Stimulated activated CD8-positive, alpha-beta memory T cell treated with anti-CD3 and anti-CD28 coated beads, Interleukin-4, amount 100 ng/mL, for 4 hours (primary cell): ENCODE measurements at places on chromosomes 4 and X.

GRCh38 chrX:85611926-85612325 lies 232.5 kb upstream of the POF1B start:
- no peak for DNase-seq

GRCh38 chr4:24032371-24032989 lies 142.6 kb upstream of the PPARGC1A start:
- no peak for DNase-seq

- no peak for DNase-seq
Measured at GRCh38 chr4:56220261-56220660, 167.0 kb downstream of the AASDH start.

- DNase-seq, result no peak
Measured at GRCh38 chr4:109389369-109390114, 44.1 kb upstream of the SEC24B start.

- no peak for DNase-seq
Measured at GRCh38 chr4:187467224-187467623, 528.3 kb upstream of the ZFP42 start.

DNA sequence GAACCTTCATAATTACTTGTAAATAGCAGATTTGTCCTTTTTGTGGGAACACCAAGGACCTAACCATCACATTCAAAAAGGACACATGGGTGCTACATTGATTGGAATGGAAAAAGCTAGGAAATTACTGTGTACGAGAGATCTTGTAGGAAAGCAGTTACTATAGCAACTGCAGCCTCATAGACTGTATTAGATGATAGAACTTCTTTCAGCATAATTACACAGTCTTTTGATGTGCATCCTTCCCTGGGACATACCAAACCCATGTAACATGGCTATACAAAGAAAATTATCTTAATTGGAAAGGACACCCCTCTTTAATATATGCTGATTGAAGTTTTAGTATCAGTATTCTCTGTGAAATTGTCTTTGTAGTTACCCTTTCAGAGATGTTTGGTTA lies 130.7 kb upstream of the CTSO start:
- no peak for DNase-seq

GRCh38 chr4:84110040-84110439 lies 389.1 kb downstream of the NKX6-1 start:
- DNase-seq, result no peak

DNA sequence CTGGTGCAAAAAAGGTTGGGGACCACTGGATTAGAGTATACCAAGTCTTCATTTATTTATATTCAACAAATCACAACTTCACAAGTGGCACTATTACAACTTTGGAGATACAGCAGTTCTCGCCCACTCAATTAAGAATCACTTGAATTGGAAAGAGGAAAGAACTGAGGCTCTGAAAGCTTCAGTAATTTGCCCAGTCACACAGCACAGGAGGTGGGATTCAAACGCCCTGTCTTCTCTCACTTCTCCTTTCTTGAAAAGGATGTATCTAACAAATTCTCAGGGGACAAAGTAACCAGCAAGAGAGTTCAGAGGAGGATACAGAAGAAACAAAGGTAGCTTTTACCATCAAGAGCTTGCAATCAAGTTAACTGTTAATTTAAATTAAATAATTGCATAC lies 12.4 kb downstream of the SMIM14 start:
- DNase-seq, result no peak

- DNase-seq, result no peak
Measured at GRCh38 chr4:155684892-155685541, 18.4 kb downstream of the GUCY1A1 start.

DNA sequence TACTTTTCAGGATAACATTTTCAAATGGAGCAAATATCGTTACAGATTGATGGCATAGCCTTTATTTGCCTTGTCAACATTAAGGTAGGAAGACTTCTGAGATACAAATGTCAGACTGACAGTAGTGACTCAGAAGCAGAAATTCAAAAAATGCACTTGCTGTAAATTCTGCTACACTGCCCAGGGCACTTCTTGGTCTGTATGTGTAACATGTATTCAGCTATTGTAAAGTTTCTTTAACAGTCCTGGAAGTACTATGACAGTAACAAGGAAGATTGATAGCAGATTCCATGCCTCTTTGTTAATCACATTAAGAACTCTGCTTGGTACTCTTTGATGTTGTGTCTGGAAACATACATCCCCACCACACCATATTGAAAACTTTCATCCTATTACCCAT lies 69.6 kb upstream of the PCDH18 start:
- DNase-seq, result no peak

- no peak for DNase-seq
Measured at GRCh38 chr4:182538031-182538430, 294.8 kb downstream of the TENM3 start.

- DNase-seq, result no peak
Measured at GRCh38 chr4:73211968-73212367, 46.6 kb downstream of the ANKRD17 start.

DNA sequence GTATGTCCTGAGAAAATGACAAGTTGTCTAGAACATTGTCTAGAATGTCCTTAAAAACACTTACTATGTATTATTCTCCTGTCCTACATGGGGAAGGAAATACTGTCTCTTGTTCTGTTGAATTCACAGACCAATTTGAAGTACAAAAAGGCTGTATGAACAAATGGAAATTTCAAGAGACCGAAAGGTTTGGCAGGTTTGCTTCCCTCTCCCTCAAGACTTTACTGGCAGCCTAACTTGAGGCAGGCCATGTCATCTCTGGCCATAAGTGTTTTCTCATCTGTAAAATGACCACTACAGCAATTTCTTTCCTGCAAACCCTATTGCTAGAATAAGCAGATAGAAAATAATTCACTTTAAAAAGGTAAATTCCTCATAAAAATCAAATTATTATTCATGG lies 191.2 kb upstream of the BMP3 start:
- DNase-seq, result no peak

GRCh38 chr4:186200516-186200915 lies 9.1 kb downstream of the CYP4V2 start:
- no peak for DNase-seq

DNA sequence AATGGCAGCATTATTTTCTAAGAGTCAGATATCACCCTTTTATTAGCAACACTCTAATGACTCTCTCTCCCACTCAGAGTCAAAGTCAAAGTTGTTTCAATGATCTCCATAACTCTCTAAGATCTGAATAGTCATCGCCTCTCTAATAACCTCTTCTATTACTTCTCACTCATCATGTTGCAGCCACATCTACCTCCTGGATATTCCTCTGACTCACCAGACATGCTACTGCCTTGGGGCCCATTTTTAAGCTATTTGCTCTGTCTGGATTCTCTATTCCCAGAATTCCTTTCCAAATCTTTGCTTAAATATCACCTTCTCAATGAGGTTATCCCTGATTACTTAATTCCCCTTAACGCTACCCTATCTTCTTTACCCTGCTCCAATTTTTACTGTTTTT lies 391.8 kb upstream of the MAGEB16 start:
- no peak for DNase-seq

DNA sequence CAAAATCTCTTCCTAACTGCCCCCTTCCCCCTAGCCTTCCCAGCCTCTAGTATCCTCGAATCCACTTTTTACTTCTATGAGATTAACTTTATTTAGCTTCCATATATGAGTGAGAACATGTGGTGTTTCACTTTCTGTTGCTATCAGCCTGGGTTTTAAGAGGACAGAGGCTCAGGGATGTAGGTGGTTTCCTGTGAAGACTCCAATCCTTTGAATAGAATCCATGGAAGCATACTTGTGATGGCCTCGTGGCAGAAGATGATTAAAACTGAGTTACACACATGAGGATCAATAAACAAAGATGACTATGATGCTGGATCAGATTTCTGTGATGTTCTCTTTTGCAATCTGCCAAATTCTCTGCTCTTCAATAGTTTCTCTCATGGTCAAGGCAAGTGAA lies 29.8 kb downstream of the CD99L2 start:
- no peak for DNase-seq

- no peak for DNase-seq
Measured at GRCh38 chrX:112359906-112360305, 277.3 kb upstream of the TRPC5 start.

- no peak for DNase-seq
Measured at GRCh38 chrX:22193851-22194659, 78.7 kb upstream of the CBLL2 start.

- no peak for DNase-seq
Measured at GRCh38 chrX:153944800-153945150, 332 bp upstream of the RENBP start.

DNA sequence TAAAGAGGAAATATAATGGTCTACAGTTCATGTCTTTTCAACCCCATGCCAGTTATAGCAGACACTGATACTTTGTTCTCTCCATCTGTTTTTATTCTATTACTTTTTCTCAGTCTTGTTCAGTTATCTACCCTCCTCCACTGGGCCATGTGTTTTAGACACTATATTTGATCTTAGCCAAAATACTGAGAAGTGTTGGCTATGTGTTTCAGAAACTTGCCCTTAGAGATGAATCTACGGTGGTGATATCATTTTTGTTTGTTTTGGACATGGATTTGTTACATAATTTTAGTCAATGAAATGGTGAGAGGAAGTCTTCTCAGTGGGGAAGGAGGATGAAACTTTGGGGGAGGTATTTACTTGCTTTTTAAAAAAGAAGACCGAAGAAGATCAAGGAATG lies 211.5 kb upstream of the DDX53 start:
- no peak for DNase-seq

DNA sequence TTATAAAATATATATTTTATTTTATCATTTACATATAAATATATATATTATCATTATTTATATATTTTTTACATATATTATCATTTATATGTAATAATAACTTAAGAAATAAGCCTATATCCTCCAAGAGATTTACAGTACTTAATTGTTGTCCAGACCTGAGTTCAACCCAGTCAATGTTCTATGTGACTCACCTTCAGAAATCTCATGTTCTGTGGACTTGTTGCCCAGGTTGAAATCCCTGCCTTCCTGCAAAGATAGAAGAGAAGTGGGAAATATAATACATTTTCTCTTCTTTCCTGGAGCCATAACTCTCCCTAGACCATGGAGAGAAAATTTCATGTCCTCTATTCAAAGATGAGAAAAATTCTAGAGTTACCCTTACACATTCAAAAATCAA lies 247.3 kb downstream of the PARM1 start:
- no peak for DNase-seq
